ENCODE measurements at places on chromosomes 2 and 18. TPM values are rescaled to one million over a fixed set of nuclear protein-coding genes. Genes with fewer than 3 reads are reported as not detected.
A peak's percentile ranks its signal among the peaks of the same experiment; 100 is the strongest.

Gene NEU2
- total RNA-seq, result not detected

Gene ATP6V1B1
- not detected for total RNA-seq

Gene RUFY4
- total RNA-seq, result 0.78 TPM

Gene CIB4
- total RNA-seq, result not detected

Gene EGR4
- total RNA-seq, result 0.17 TPM

Gene FHOD3
- total RNA-seq, result not detected

Gene ALPP
- not detected for total RNA-seq

Gene BMP10
- total RNA-seq, result not detected

Gene LGALSL
- total RNA-seq, result 0.31 TPM

Gene ZNF521
- total RNA-seq, result not detected

Gene DNAJC5G
- total RNA-seq, result not detected

- DNase-seq, result no peak
Measured at GRCh38 chr2:120228503-120228902, 5.3 kb upstream of the TMEM185B start.

- DNase-seq, result no peak
Measured at GRCh38 chr2:30926606-30927005, 119.4 kb upstream of the CAPN13 start.

DNA sequence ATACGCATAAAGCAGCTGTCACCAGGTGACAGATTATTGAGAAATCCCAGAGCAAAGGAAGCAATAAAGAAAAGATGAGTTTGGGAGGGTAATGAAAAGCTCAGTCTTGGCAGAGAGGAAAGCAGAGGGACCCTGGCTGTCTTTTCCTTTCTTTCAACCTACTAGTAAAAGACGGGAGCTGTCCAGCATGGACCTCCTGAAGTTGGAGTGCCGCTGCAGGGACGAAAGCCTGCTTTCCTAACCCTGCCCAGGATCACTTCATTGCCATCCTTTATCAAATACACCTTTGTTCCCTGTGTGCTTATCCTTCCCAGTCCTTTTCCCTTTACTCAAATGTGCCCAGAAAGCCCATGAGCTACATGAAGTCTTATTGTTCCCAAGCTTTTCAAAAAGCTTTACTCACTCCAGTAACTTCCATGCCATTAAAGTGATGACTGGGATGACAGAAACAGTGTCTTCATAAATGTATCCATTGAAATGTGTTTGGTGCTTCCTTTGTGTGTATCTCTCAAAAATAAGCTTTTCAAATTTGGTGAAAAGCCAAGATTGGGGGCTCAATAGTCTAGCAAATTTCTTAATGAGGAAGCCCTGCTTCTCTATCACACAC lies 3.7 kb upstream of the SPR start:
- DNase-seq, result peak; percentile 16

GRCh38 chr2:203685789-203686420 lies 20.5 kb upstream of the CD28 start:
- no peak for DNase-seq

GRCh38 chr2:69211048-69211447 lies 176.0 kb downstream of the GFPT1 start:
- no peak for DNase-seq

DNA sequence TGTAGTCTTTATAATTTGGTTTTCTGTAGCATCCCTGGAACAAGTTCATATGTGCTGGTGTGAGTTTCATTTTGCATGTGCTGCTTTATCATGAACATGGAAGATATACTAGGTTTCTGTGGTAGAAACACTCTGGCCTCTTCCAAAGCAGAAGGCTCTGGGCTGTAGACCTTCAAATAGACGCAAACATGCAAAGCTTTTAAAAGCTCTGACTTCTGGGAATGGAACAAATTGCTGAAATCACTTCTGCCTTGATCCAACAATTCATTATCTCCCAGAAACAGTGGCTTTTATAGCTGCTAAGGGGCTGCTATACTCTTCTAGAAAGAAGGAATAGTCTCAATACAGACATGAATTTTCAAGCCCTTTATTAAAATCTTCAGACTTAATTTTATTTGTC lies 382.2 kb downstream of the LRP1B start:
- DNase-seq, result no peak

DNA sequence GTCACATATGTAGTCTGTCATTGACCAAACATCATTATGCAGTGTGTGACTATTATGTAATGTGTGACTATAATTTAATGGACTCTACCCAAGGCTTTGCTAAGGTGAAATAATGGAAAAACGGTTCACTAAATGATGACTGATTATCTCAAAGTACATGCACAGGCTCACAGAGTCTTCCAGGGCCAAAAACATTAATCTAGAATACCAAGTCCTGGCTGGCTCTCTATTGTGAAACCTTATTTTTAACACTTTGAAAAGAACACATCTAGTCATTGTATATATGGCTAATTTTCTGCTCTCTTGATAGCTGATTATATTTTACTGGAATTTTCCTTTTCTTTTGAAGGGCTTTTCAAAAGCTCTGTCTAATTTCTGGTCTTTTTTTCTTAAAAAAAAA lies 102.9 kb upstream of the THUMPD2 start:
- DNase-seq, result no peak

DNA sequence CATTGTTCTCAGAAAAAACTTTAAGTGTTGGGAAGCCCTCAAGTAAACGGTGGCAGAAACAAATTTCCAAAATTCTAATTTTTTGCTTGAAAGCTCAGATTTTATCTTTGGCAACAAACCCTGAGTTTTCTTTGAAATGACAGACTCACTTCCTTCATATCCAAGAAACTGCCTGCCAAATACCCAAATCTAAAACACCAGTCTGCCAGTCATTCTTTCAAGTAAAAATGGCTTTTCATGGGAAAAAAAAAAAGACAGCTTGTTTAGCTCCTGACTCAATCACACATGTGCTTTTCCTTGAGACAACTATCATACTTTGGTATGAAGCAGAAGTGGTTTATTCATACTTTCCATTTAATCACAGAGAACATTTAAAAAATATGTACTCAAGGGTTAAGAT lies 40.6 kb upstream of the CSRNP3 start:
- no peak for DNase-seq

DNA sequence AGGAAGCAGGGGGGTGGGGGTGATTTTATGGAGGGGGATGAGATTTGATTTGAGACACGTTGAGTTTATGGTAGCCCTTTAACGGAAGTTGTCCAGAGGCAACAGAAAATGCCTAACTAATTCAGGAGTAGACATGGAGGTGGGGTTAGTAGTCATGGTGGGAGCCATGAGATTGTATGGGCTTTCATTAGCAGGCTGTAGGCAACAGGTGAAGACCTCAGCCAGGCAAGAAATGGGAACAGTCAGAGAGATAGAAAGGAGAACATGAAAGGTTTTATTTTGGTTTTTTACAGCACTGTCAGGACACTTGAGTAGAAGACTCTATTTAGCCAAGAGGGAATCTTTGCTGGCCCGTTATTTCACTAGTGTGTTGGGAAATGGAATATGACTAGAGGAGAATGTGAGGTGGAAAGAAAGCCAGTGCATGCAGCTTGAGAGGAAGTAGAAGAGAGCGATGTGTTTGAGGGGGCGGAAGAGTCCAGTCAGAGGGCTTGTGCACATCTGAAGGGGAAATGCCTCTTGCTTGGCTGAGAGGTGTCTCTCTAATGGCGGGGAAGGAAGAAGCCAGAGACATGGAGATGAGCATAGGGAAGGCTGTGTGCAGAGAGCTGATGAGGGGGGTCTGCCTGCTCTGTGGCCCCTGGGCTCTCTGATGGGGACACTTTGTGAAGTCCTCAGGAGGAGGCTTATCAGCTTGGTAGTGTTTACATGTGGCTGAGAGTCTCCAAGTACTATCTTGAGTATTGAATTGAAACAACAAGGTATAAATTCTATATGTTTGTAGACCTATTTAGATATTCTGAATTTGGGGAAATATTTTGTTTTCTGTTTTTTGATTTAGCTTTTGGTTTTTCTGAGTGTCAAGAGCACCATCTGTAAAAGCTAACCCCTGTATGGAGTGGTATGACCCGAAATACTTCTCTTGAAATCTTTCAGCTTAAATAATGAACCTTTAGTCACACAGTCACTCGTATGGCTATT lies 66.9 kb upstream of the ITM2C start:
- DNase-seq, result no peak

- no peak for DNase-seq
Measured at GRCh38 chr2:112630268-112630667, 15.5 kb upstream of the SLC20A1 start.

DNA sequence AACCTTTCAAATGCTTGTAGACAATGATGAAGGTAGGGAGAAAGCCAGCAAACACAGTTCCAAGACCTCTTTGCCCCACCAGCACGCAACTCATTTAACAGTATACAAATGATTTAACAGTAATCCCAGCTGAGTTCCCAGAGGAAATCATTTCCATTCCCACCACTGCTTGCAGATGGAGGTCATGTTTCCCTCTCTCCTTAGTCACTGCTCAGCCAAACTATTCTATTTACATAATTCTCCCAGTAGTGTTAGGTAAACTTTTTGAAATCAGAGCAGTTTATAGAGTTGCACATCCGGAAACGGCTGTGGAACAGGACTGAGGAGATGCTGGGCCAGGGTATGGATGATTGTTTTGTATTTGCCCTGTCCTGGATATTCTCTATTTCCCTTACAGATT lies 328.5 kb downstream of the FIGN start:
- no peak for DNase-seq

GRCh38 chr2:60554646-60555065 lies 1.2 kb upstream of the BCL11A start:
- no peak for DNase-seq

DNA sequence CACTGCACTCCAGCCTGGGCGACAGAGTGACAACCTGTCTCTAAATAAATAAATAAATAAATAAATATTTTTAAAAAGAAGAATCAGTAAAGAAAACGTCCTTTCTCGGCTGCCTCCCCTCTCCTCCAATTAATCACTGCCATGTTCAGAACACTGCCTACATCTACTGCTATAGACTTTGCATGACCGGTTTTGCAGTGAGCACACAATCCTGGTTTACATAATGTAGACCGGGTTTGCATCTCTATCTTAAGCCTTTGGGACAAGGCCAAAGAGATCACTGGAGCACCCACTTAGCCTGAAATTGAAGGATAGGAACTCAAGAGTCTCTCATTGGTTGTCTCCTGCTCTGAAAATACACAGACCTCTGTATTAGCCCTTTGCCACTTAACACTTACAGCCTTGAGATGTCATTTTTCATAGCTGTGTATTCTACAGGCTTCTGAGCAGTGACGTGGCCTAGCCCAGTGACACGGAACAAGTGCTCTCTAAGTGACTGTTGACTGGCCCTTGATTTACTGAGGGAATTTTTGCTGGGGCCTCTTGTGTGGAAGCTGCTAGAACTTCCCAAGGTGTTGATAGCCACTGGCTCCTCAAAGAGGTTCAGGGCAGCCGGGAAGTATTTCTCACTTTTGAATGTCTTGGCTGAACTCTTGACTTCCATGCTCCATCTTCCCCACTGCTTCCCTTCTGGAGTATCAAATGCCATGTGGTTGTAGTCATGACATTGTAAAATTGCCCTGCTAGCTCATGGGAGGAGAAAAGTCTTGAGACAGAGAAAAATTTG lies 45.3 kb upstream of the CCBE1 start:
- DNase-seq, result no peak

DNA sequence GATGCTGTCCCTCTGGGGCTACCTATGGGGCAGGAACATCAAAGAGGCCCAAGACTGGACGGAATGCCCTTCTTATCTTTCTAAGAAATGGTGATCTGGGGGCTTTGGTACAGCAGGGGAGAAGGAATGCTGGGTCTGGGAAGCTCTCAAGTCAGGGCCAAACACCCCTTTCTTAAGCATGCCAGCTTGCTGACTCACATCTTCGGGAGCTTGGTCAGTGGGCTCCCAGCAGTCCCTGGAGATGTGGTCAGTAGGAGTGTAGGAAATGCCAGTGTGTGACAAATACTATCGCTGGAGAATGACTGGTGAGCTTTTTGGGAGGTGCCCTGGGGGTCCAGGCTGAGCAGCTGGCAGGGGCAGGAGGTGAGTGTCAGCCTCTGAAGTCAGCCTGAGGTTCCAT lies 105.0 kb upstream of the CDC42EP3 start:
- DNase-seq, result no peak

- no peak for DNase-seq
Measured at GRCh38 chr2:176534798-176535466, 265.7 kb downstream of the MTX2 start.

DNA sequence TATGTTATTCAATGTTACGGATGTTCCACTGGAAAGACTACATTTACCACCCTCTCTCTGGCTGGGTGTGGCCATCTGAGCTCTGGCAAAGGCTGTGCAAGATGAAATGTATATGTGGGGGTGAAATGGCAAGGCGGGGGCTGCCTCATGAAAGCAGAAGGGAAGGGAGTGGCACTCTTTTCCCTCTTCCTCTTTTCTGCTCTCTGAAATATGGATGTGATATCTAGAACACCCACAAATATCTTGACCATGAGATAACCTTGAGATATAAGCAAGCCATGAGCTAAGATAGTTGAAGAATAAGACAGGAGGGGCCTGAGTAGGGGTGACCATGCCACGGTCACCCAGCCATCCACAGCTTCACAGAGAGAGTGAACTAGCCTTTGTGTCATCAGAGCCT lies 367.8 kb upstream of the ID2 start:
- no peak for DNase-seq

DNA sequence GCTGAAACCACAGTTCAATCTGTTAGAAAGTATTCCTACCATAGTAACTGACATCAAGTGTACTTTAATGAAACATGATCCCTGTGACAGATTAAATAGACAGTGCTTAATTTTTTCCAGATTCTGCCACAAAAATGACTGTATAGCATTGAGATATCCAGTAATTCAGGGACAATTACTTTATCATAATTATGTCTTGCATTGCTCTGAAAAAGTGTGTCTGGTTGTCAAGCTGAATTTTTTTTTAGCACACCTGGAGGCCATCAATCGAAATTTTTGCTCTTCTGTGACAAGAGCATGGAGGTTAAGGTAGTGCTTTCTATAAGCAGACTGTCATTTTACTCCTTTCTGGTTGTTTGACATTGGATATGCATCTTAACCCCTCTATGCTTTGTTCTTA lies 1083.8 kb upstream of the NRXN1 start:
- DNase-seq, result no peak

DNA sequence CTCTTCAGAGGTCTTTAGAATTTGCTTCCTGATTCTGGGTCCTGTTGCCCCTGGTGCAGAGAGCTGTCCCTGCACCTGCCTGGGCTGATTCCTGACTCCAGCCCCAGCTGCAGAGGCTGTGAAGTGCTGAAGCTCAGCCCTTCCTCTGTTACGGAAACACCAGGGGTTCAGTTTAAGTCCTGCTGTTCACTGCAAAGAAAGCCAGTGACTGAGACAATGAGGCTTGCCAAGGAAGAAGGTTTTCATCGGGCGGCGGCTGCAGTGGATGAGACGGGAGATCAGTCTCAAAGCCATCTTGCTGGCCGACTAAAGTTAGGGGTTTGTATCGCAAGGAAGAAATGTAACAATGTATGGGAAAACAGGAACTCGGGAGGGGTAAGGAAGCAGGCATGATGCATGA lies 142.4 kb upstream of the ZNF236 start:
- DNase-seq, result no peak

GRCh38 chr18:61901323-61901986 lies 8.6 kb upstream of the RNF152 start:
- DNase-seq, result peak; percentile 29
